ENCODE measurements at places on chromosomes 1 and 21. TPM values are rescaled to one million over a fixed set of nuclear protein-coding genes. Genes with fewer than 3 reads are reported as not detected.

DNA sequence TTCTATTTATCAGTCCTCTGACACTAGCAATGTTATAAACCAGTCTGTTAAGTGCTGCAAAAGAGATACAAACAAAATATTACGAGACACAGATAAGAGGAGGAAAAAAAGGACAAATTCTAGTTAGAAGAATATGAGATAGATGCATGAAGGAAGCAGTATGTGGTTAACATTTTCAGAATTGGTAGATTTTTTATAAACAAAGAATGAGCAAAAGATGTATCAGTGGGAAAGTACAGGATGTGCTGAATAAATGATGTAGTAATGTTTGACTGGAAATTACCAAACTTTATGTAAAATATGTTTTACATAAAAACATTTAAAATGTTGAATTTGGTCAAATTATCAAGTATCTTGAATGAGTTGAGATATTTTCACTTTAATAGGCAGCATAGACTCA is 574.2 kb downstream of the NUF2 start:
- no peaks in the 10 kb centered on the region for H3K4me1 ChIP-seq
- no peaks in the 10 kb centered on the region for H3K27me3 ChIP-seq
- H3K4me3 ChIP-seq, result no peak overlapping the region
- no peaks in the 10 kb centered on the region for H3K36me3 ChIP-seq
- no peak for DNase-seq

- no peaks in the 10 kb centered on the region for H3K36me3 ChIP-seq
- no peak overlapping the region for H3K27ac ChIP-seq
- no peaks in the 10 kb centered on the region for H3K4me1 ChIP-seq
- no peaks in the 10 kb centered on the region for H3K27me3 ChIP-seq
These were observed 6.8 kb upstream of the ADAM15 start for GRCh38 chr1:155044365-155044764.

DNA sequence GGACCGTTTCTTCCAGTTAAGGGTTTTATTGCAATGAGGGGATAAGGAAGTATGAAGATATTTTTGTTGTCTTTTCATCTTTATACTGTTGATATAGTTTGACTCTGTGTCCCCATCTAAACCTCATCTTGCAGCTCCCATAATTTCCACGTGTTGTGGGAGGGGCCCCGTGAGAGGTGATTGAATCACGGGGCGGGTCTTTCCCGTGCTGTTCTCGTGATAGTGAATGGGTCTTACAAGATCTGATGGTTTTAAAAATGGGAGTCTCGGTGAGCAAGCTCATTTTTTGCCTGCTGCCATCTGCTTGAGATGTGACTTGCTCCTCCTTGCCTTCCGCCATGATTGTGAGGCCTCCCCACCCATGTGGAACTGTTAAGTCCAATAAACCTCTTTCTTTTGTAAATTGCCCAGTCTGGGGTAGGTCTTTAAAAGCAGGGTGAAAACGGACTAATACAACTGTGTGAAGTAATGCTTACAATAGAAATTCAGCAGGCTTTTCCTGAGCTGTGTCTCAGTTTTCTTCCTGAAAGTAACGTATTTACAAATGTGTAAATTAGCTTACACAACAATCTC is 377.3 kb downstream of the SIPA1L2 start:
- no peaks in the 10 kb centered on the region for H3K4me1 ChIP-seq
- H3K4me3 ChIP-seq, result no peak overlapping the region
- H3K36me3 ChIP-seq, result no peaks in the 10 kb centered on the region
- no peak overlapping the region for H3K27ac ChIP-seq
- DNase-seq, result no peak

The RGS5 gene
- 2,702 TPM for total RNA-seq

The FABP3 gene
- total RNA-seq, result 30.8 TPM

The OR2T29 gene
- total RNA-seq, result not detected

The SH2D1B gene
- 0.63 TPM for total RNA-seq

Measured in aorta (tissue), 5 donors.